ENCODE measurements at places on chromosomes 7 and 10. TPM values are rescaled to one million over a fixed set of nuclear protein-coding genes. Genes with fewer than 3 reads are reported as not detected.

DNA sequence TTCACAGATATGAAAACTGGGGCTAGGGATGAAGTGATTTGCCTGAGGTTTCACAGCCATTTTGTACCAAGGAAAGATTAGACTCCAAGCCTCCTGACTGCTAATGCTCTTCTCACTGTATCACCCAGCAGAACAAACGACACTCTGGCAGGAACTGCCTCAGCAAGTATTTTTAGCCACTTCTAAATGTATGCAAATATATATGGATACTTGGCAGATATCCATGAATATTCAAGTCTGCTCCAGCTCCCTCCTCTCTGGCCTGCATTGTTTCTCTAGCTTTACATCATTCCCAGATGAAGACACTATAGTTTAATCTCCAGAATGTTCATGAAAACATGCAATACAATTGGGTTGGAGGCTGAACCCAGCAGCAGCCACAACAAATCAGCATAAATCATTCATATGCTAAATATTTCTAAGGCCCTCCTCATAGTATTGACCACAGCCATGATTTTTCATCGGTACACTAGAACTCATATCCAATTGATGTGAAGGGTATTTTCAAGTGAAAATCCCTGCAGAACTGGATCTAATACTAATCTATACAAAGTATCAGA lies 65.5 kb downstream of the HPSE2 start:
- no peak for DNase-seq

- no peak for DNase-seq
Observed at GRCh38 chr7:100957832-100958421, 8.6 kb downstream of the MUC3A start.

GRCh38 chr7:16007911-16008310 lies 321.4 kb upstream of the MEOX2 start:
- no peak for DNase-seq

The ARMC3 gene
- 5.5 TPM for total RNA-seq
